ENCODE measurements at places on chromosomes 12 and 14.

GRCh38 chr14:104120281-104120741 is 18.1 kb upstream of the KIF26A start:
- no peak for DNase-seq

GRCh38 chr12:124531906-124532305 is 35.5 kb downstream of the NCOR2 start:
- no peak for DNase-seq

GRCh38 chr14:79825046-79825521 is 386.2 kb downstream of the DIO2 start:
- DNase-seq = no peak

- no peak for DNase-seq
Observed at GRCh38 chr14:75095690-75096089, 26.2 kb downstream of the ZC2HC1C start.

DNA sequence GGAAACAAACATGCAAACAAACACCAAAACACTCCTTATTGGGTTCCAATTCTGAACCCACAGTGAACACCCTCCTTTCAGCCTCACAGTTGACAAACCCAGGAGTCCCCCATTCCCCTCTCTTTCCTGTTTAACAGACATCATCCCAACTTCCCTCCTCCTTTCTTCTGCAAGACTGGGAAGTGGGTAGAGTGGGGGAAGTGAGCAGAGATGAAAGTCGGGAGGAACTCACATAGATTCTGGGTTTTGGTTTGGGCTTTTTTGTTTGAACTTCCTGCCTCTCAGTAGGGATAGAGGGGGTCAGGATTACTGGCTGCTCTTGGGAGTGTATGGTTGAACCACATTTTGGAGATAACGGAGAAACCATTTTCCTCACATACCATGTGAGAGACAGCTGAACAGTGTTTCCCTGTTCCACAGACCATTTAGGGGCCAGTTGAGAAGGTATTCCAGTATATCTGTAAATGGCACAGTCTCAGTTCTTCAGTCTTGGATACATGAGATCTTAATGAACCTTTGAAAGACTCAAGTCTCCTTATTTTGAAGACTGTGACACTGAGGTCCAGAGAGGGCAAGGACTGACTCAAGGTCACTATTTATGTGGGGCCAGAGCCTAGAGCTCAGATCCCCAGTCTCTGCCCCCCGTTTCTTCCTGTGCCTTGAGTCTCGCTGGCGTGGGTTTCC is 3.9 kb upstream of the GPR84 start:
- peak; percentile 75 for DNase-seq

- DNase-seq = no peak
Observed at GRCh38 chr12:113104953-113105510, 30.5 kb downstream of the RASAL1 start.

DNA sequence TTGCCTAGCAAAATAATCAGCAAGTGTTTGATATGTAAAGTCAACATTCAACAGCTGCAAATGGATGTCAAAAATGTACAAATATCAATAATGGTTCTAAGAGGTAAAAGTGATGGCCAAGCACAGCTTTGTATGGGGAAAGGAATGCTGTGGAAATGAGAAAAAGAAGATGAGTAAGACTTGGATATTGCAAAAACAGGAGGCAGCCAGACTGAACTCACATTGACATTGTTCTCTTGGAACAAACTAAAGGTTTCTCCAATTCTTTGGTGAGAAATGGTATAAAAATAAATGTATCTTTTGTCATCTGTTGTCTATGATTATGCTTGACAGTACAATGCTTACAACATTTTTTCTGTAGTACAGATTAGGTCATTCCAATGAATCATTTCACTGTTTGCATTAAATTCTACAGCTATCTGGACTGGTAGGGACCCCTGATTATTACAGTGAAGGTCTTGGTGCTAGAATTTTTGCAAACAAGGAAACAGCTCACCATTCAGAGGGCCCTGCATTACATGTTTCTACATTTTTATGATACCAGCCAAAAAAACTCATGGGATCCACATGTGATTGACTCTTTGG is 465.7 kb downstream of the NOVA1 start:
- no peak for DNase-seq

DNA sequence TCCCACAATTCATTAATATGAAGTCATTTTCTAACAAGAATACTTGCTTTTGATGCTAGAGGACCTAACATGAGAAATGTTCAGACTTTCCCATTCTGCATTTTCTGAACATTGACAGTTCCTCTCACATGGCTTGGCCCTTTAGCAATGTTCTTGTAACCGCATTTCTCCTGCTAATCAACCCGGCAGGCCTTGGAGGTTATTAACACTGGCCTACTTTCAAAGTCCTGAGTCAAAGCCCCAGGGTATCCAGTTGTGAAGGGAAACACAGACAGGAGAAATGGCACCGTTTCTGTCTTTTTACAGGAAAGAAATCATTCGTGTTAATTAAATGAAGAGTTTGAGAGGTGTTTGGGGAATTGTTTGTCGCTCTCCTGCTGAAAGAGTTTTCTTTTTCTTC is 446.5 kb upstream of the MIS18BP1 start:
- DNase-seq = peak; percentile 9

DNA sequence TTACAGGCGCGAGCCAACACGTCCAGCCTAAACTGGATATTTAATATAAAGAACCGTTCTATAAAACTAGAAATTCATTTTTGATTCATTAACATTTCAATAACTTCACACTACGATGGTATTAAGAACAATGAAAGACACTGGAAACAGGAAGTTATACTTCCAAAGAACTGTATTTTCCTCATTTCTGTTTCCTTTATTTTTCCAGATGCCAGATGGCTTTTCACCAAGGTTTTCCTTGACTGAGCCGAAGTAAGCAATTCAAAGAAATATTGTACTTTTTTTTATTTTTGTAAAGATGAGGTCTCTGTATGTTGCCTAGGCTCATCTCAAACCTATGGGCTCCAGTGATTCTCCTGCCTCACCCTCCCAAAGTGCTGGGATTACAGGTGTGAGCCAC is 28.2 kb downstream of the EEA1 start:
- no peak for DNase-seq

DNA sequence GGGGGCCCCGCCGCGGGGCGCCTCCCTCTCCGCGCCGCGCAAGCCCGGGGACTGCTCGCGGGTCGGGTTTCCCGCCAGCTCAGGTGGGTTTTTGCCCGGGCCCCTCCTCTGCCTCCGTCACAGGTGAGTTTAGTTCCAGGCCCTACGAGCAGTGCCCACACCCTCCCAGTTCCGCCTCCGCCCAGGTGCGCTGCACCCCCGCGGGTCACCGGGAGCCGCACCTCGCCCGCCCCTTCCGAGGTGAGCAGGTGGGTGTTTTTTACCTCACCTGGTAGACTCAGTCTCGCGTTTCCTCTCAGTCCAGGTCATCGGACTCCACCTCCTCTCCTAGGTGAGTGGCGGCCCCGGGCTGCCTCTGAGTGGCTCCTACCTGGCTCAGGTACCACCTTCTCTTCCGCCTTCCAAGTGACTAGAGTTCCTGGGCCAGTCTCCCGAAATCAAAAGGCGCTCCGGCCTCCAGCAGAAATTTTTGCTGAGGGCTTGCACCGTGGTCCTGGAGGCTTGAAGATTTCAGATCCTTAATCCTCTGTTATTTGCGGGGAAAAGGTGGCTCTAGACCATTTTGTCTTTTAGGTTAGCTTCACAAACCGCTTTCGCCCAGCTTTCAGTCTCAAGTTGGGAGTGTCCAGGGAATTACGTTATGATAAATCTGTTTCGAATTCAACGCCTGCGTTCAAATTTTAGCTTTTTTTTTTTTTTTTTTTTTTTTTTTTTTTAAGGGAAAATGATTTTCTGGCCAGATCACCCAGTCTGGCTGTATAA is at the start of gene TMEM30B:
Gene TMEM30B (minus strand): TSS at position 153 of the 762 bp plus-strand sequence. CDS start 191 bp downstream, outside the sequence.
- no peak for DNase-seq

All from OCI-M1 (cell line).